Calu3 (cell line): ENCODE measurements at places on chromosomes 2 and 18. TPM values are rescaled to one million over a fixed set of nuclear protein-coding genes. Genes with fewer than 3 reads are reported as not detected.

The LMAN1 gene
- 159 and 174 TPM in 2 replicates for total RNA-seq

The PIEZO2 gene
- total RNA-seq, result 0.24 and 0.91 TPM in 2 replicates

DNA sequence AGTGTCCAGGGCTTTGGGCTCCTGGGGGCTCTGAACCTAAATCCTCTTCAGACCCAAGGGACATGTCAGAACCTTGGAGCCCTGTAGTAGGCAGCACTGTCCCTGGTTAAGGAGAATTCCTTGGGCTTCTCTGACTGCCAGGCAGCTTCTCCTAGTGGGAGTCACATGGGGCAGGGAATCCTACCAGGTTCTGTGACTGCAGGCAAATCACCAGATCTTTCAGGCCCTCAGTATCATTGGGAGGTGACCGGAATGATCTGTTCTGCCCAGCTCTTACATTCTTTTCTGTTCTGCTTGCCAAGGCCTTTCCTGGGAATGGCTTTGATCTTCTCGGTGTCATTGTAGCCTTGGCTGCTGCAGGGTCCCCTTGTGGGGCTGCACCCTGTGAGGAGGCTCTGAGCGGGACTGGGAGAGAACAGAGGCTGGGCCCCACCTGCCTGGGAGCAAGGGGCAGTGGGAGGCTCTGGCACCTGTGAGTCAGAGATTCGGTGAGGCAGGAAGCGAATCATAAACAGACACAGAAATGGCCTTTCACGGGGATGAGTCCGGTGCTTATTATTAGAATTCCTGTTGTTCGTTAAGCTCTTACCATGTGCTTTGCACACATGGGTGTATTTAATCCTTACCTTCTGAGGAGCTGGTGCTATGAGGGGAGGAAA is 14.1 kb downstream of the CEP68 start:
- H3K27ac ChIP-seq, result peak overlapping the region; percentile 38
- no peaks in the 10 kb centered on the region for H3K27me3 ChIP-seq
- DNase-seq, result no peak

GRCh38 chr2:58197894-58198293 is 43.2 kb downstream of the FANCL start:
- no peak for DNase-seq
- H3K27ac ChIP-seq, result no peak overlapping the region
- no peaks in the 10 kb centered on the region for H3K27me3 ChIP-seq
- no peak overlapping the region for H3K4me3 ChIP-seq
- H3K4me1 ChIP-seq, result no peaks in the 10 kb centered on the region

The MYL12B gene
- total RNA-seq, result 523 and 564 TPM in 2 replicates
